NT2/D1 (cell line): ENCODE measurements at places on chromosomes 2 and 18.

- DNase-seq, result no peak
These were observed 34.6 kb downstream of the ADCY3 start for GRCh38 chr2:24885221-24886125.

- no peak for DNase-seq
These were observed 28.2 kb downstream of the DCC start for GRCh38 chr18:52367953-52368742.

GRCh38 chr2:231633241-231633976 is 40.7 kb downstream of the TEX44 start:
- no peak for DNase-seq

DNA sequence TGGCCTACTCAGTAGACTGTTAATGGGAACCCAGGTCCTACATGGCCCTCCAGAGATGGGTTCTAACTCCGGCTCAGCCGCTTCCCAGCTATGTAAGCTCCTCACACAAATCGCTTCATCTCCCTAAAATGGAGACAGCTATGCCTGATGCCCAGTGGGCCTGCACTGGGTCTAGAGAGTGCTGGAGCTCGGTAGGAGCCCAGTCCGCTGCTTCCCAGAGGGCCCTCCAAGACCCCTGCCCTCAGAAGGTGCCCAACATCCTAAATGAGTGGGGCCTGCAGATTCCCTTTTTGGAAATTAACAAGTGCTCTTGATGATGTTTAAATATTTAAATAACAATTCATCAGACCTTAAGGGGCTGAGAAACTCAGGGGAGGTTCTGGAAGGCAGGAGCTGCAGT is 47.1 kb downstream of the HS1BP3 start:
- DNase-seq, result no peak

DNA sequence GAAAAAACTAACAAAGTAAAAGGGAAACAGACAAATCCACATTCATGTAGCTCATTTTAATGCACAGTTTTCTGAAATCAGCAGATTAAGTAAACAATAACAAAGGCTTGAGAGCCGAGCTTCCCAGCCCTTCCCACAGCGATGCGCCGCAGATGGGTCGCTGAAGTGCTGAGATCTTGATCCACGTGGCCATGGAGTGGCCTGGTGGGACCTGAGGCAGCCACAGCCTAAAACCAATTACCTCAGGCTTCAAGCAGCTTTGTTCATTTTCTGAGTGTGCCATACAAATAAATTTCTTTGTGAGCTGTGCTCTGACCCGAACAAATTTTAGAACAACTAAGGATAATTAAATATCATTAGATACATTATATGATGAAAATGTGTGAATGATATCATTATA is 25.6 kb upstream of the CYRIA start:
- DNase-seq, result no peak

- no peak for DNase-seq
These were observed 91.3 kb downstream of the ASXL2 start for GRCh38 chr2:25787020-25787419.

- DNase-seq, result no peak
These were observed 36.7 kb downstream of the TRABD2A start for GRCh38 chr2:84844141-84844540.

GRCh38 chr2:233999182-233999581 is 51.3 kb upstream of the SPP2 start:
- no peak for DNase-seq

DNA sequence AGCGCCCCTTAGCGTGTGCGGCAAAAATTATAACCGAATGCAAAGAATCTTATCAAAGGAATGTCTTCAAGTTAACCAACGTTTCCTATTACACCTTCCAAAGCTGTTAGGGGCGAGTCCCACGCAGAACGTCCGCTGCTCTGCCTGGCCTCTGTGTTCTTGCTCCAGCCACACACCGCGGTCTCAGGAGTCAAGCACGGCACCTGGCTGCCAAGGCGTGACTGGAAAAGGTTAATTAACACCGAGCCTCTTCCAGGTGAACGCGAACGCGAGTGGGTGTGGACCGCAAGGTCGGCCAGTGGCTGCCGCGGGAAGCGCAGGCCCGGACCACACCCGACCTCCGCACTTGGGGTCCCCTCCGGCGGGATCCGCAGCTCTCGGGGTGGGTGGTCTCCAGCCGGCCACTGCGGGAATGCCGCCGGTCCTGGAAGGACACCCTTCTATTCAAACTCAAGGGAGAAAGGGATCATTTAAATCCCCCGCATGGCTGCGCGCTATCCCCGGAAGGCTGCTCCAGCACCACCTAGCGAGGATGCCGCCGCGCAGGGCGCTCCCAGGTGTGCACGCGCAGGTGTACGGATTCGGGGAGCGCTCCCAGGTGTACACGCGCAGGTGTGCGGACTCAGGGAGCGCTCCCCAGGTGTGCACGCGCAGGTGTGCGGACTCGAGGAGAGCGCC is 830 bp downstream of the CYB5A start:
- no peak for DNase-seq

GRCh38 chr2:225040142-225040541 is 2.1 kb downstream of the DOCK10 start:
- no peak for DNase-seq

DNA sequence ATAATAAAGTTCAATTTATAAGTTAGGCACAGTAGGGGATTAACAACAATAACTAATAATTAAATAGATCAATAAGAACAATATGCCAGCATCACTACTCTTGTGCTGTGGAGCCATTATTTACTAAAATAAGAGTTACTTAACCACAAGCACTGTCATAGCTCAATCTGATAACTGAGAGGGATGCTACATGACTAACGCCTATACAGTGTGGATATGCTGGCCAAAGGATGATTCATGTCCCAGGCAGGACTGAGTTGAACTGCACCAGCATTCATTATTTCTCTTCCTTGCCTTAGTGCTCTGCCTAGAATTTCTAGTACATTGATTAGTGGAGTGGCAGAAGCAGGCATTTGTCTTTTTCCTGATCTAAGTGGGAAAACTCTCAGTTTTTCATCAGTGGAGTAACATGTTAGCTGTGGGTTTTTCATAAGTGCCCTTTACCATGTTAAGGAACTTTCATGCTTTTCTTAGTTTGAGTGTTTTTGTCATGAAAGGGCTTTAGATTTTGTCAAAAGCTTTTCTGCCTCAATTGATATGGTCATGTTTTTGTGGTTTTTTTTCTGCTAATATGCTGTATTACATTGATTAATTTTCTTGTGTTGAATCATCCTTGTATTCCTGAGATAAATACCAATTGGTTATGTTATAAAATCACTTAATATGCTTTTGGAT is 21.7 kb downstream of the KIAA1328 start:
- DNase-seq, result no peak

DNA sequence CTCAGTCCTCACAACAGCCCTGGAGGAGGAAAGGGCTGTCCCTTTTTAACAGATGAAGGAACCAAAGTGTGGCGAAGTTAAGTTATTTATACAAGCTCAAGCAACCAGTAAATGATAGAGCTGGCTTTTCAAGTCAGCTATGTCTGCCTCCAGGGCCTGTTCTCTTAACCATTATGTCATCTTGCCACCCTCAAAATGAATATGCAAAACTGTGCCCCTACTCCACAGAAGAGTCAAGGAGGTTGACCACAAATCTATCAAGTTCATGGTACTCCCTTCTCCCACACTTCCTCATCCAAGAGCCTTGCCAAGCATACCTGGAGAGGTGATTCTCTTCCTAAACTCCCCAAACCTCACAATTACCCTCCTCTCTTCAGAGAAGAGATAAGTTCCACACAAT is 37.3 kb upstream of the CREB1 start:
- DNase-seq, result no peak

- DNase-seq, result no peak
These were observed 3.6 kb upstream of the MC2R start for GRCh38 chr18:13918898-13919297.

DNA sequence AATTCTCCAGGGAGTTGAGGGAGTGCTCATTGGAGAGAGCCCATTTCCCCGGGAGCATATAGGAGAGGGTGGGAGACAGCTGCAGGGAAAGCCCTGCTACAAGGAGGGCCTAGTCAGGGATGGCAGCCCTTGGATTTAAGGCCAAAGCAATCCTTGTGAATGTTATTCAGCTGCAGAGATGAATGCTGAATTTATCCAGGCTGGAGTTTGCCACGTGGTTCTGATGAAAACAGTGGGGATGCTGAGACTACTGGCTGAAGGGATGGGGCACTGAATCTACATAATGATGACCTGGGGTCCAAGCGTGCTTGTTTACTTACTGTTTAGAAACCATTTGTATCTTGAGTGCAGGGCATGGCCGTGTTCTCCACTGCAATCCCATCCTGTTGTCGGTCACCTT is 35.6 kb upstream of the RNF149 start:
- no peak for DNase-seq

DNA sequence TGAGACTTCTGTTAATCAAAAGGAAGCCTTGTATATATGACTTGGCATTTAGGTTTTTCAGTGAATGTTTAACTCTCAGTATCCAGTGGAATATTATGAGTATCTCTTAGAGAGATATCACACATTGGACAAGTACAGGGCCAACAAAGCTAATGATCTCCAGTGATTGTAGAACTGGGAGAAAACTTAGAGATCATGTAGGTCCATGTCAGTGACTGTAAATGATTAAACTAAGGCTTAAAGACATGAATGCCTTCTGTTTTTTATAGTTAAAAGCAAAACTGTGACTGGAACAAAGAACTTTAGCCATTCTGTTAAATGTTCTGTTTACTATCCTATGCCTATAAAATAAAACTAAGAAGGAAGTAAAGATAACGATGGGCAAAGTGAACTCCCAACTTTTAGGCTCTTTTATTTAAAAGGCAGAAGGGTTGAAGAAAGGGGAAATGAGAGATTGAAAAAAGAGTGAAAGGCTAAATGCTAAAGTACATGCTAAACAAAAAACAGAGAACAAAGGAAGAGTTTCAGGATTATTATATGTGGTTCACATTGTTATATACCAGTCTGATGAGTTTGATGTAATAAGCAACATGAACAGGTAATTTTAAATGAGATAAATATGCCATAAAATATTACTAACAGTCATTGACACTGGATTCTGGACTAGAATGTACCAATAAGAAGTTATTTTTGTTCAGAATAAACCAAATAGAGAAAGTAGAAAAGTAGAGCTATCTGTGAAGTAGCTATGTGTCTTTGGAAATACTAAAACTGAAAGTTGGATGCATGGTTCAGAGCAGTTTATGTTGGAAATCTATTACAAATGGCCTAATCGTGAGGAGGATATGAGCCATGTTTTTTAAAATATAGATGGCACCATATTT is 37.1 kb upstream of the TNFRSF11A start:
- DNase-seq, result no peak

- DNase-seq, result no peak
These were observed 40.6 kb upstream of the SNED1 start for GRCh38 chr2:240957656-240958365.

GRCh38 chr2:28311660-28312249 is 80.9 kb upstream of the FOSL2 start:
- DNase-seq, result no peak

DNA sequence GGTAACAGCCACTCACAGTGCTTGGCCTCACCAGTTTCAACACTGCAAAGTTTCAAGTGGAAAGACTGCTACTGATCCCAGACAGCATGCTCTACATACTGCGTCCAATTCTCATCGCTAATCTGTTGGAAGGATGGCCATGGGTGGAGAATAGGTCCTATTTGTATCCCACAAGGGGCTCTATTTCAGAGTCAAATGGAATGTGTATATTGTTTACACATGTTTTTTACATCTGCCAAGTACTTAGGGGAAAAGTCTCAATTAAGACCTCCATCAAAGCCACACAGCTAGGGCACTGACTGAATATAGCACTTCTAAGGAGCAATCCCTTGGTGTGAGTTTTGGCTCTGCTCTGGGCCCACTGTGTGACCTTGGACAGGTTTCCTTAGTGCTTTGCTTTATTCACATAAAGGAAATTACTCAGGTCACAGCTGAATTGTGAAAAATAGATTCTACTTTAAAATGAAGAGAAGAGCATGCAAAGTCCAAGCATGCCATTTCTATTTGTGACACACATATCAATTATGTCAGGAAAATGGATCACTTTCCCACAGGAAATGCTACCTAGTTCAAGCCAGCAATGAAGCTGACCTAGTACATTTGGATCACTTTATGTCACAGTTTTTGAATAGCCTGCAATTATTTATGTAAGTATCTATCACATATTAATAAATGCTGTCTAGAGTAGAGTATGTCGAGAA is 112.9 kb upstream of the STK17B start:
- DNase-seq, result no peak

DNA sequence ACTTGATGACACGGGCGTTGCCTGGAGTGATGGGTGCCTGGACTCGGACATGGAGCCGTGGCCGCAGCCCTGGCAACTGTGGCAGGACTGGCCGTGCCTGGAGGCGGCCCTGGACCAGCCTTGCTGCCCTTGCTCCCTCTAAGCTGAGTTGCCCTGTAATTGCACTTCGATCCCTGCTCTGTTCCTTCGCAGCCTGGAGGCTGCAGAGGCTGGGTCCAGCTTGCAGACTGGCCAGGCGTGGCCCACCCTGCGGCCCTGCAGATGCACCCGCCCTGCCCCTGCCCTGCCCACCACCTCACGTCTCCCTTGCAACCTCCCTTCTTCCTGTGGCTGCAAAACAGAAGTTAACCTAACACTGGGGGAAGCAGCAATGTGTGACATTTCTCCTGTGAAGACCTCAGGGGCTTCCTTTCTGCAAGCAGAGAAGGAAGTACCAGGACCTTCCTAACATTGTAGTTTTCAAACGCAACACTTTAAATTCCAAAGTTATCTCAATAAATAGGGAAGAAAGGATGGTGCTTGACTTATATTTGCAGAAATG is 174.6 kb upstream of the TPO start:
- no peak for DNase-seq

DNA sequence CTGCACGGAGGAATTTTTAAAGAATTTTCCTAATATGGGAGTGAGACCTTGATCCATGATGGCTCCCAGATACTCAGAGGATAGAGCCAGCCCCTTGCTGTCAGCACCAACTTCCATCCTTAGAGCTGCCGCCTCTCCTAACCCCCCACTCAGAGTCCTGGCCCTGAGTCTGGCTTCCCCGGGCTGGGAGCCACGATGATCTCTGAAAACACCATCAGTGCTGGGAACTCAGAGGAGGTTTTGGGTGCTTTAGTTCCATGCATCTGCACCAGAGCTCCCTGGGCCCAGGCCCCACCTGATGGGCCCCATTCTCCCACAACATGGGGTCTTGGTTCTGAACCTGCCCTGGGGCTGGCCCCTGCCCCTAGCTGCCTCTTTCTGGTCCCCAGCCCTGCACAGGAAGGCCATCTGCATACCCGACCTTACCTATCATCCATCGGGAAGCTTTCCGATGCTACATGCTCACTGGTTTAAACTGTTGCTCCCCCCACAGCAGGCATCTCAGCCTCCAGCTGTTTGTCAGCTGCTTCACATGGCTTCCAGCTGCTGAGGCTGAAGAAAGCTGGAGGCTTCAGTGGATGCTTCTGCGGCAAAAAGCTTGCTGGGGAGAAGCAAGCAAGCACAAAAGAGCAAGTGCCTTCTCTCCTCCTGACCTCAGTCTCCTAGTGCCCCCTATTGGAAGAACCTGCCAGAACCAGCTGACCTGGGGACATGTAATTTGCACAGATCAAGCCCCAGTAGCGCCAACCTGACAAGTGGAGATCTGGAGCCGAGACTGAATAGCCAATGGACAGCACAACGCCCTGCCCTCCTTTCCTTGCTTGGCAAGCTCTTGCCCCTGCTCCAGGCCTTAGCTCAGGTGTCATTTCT is 24.2 kb upstream of the RHOB start:
- DNase-seq, result no peak

GRCh38 chr2:222169346-222169745 is 129.5 kb downstream of the PAX3 start:
- DNase-seq, result no peak
